ENCODE measurements at places on chromosomes 12 and 14. TPM values are rescaled to one million over a fixed set of nuclear protein-coding genes. Genes with fewer than 3 reads are reported as not detected.

GRIP1 gene
- 6.3 TPM for total RNA-seq

DNA sequence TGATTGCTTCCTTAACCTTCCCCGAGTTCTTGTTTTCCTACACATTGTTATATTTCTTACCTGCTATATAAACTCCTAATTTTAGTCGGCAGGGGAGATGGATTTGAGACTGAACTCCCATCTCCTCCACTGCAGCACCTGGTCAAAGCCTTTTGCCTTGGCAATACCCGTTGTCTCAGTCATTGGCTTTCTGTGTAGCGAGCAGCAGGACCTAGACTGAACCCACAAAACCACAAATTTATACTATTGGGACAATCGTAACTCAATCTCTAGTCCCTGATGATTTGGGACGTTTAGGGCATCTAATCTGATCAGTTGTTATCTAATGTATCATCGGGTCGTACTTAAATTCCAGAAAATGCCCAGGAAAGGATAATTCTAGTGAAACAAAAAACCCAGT, 37.8 kb upstream of the BAZ1A start:
- H3K27me3 ChIP-seq, result no peaks in the 10 kb centered on the region
- no peak overlapping the region for H3K27ac ChIP-seq
- no peak overlapping the region for H3K4me3 ChIP-seq

- H3K4me1 ChIP-seq, result no peaks in the 10 kb centered on the region
- H3K4me3 ChIP-seq, result no peak overlapping the region
- no peak overlapping the region for H3K27ac ChIP-seq
- no peaks in the 10 kb centered on the region for H3K27me3 ChIP-seq
Measured at GRCh38 chr12:97647142-97647541, 184.5 kb downstream of the RMST start.

KRT82 gene
- total RNA-seq, result not detected

DNA sequence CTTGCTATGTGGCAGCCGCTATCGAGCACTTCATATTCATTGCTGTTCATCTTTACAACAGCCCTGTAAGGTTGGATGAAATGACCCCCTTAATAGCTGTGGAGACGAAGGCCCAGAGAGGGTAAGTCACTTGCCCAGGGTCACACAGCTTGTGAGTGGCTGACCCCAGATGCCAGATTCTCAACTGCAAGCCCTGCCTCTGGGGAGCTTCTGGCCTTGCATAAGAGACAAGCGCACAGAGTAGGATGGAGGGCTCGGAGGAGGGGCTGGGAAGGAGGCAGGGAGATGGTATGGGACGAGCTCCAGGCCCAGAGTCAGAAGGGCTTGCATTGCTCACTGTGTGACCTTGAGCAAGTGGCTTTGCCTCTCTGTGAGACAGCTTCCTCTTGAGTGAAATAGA, 27.4 kb upstream of the NCOR2 start:
- H3K27me3 ChIP-seq, result no peaks in the 10 kb centered on the region
- no peak overlapping the region for H3K27ac ChIP-seq
- no peaks in the 10 kb centered on the region for H3K4me1 ChIP-seq
- no peak overlapping the region for H3K4me3 ChIP-seq
- H3K36me3 ChIP-seq, result no peaks in the 10 kb centered on the region

- no peaks in the 10 kb centered on the region for H3K36me3 ChIP-seq
- H3K4me3 ChIP-seq, result no peak overlapping the region
- no peaks in the 10 kb centered on the region for H3K27me3 ChIP-seq
- no peak for DNase-seq
Measured at GRCh38 chr12:59651229-59651920, 55.5 kb downstream of the SLC16A7 start.
